ENCODE measurements at places on chromosomes 7 and 10. TPM values are rescaled to one million over a fixed set of nuclear protein-coding genes. Genes with fewer than 3 reads are reported as not detected.

Gene ABCB4
- 0.33 TPM for total RNA-seq

Gene ZNF716
- not detected for total RNA-seq

Gene FFAR4
- total RNA-seq = 1.0 TPM

Gene ZCCHC24
- 48.8 TPM for total RNA-seq

Gene VWDE
- total RNA-seq = 17.0 TPM

Gene EIF4EBP2
- 192 TPM for total RNA-seq

Gene TMEM139
- 27.4 TPM for total RNA-seq

Gene PCGF6
- total RNA-seq = 13.9 TPM

Gene SPDYE2B
- not detected for total RNA-seq

Gene ELN
- 25.9 TPM for total RNA-seq

Gene ASB10
- total RNA-seq = not detected

Gene THSD7A
- total RNA-seq = 4.4 TPM

Gene XRCC2
- 0.48 TPM for total RNA-seq

Gene PKD1L1
- total RNA-seq = 0.32 TPM

Gene OR2A7
- total RNA-seq = 59.0 TPM

Gene NXPH1
- total RNA-seq = not detected

Gene VPS26A
- 40.8 TPM for total RNA-seq

Gene KLF14
- not detected for total RNA-seq

Gene GSTO1
- 81.6 TPM for total RNA-seq

Gene MPP7
- 18.0 TPM for total RNA-seq

Gene CPXM2
- total RNA-seq = 7.2 TPM

Gene GFRA1
- 153 TPM for total RNA-seq

Gene HMX3
- not detected for total RNA-seq

Gene TMEM229A
- not detected for total RNA-seq

Gene SERPINE1
- 24.3 TPM for total RNA-seq

Gene EPHB4
- total RNA-seq = 64.9 TPM

Gene ATOH7
- total RNA-seq = not detected

Gene HYAL4
- 0.15 TPM for total RNA-seq

Gene TRIL
- total RNA-seq = 8.2 TPM

Gene FBXL13
- total RNA-seq = 3.3 TPM

Gene EGR2
- total RNA-seq = 0.32 TPM

Gene CH25H
- 0.16 TPM for total RNA-seq

Gene FAM13C
- 17.8 TPM for total RNA-seq

Gene CCDC146
- 11.5 TPM for total RNA-seq

Gene HOXA4
- 2.8 TPM for total RNA-seq

Gene PVRIG
- 0.32 TPM for total RNA-seq
